ENCODE measurements at places on chromosomes 1 and 21.
A peak's percentile ranks its signal among the peaks of the same experiment; 100 is the strongest.

DNA sequence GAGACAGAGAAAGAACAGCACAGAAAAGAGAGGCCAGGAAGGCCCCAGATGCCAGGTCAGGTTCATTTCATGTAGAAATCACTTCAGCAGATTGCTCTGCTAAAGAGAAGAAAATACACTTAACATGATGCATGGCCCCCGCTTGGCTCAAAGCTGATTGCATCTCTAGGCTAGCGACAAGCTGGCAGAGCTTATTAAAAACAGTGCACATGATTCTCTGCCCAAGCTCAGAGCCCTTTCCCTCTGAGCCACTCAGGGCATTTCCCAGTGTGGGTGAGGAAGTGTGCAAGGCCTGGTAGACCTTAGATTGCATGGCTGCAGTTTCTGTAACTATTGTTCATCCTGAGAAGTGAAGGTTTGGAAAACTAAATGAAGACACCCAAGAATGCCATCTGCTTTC is 3.3 kb upstream of the CAPN9 start:
- no peak for DNase-seq

DNA sequence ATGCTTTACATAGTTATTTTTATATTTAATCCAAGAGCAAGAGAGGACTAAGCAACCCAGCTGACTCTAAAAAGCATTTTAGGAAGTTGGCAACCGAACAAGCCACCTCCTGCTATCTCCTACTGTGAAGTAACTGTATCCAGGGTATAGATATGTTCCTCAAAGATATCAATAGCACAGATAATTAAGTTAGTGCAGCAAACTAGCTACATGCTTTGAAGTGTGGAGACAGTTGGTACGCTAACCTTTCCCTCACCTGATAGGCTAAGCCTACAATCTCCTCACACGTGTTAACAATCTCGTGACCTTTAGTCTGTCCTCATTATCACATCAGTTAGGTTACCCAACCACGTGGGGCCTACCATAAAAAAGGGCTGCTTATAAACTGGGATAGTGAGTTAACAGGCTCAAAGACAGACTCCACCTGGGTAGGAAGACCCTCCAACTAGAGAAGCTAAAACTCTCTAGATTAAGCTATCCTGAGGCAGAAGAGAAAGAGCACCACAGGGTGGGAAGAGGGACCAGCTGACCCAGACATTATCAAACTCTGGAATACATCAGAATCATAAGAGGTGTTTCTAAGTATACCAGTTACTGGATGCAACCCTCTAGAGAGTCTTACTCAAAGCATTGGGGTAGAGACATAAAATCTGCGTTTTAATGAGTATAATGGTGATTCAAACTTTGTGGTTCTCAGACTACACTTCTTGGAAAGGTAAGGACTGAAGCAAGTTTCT is 340.1 kb upstream of the ESRRG start:
- no peak for DNase-seq

GRCh38 chr1:109788695-109789521 is 25.2 kb upstream of the EPS8L3 start:
- DNase-seq: peak; percentile 39

GRCh38 chr1:115656461-115657077 is 14.8 kb downstream of the VANGL1 start:
- DNase-seq: no peak

GRCh38 chr1:75245239-75245638 is 111.1 kb downstream of the LHX8 start:
- no peak for DNase-seq

GRCh38 chr21:37758982-37759381 is 157.3 kb downstream of the KCNJ6 start:
- peak; percentile 65 for DNase-seq

DNA sequence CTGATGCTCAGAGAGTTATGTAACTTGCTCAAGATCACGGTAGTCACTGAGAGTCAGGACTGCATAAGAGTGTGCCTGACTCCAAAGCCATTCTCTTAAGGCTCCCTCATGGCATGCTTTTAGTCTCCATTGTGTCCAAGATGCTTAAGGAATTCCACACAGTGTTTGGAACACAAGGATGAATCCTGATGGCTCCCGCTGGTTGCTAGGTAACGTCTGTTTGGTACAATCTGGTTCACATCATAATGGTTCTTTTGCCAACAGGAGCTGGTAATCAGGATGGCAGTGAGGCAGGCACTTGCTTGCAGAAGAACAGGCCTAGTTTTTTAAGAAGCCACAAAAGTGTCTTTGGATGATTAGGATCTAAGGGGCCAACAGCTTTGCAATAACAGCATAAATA is 436.5 kb upstream of the DAB1 start:
- no peak for DNase-seq

GRCh38 chr1:106926803-106927582 is 129.5 kb upstream of the PRMT6 start:
- DNase-seq: peak; percentile 5

DNA sequence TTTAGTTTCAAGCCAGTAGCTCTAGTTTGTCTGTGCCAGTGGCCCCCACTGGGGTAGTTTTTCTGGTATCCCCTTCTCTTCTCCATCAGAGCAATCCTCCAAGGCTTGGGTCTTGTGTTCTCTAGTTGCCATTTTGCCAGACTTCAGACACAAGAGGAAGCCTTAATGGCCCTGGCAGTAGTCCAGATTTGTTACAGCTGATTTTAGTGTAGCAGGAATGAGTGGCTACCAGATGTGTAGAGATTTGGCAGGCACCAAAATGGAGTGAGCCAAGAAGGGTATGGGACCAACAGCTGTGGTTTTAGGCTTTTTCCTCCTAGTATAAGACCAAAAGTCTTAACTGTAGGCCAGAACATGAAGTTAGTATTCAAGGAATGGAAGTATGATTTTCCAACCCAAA is 56.8 kb downstream of the ACP6 start:
- no peak for DNase-seq

- DNase-seq: peak; percentile 68
Measured at GRCh38 chr1:29123053-29123886, 433 bp downstream of the TMEM200B start.

- DNase-seq: no peak
Measured at GRCh38 chr1:78091215-78091813, 45.5 kb downstream of the GIPC2 start.

DNA sequence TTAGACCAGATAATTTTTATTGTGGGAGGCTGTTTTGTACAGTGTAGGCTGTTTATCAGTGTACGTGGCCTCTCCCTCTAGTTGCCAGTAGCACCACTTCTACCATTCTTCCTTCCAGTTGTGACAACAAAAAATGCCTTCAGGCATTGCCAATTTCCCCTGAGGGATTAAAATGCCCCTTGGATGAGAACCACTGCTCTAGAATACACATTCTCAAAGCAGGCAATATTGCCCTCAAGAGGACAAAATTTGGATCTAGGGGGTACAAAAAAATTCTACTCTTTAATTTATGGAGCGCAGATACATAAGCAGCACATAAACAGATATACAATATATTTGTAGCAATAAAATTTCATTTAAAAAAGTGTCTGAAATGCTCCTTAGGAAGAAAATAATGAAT is 674.6 kb downstream of the PTPRC start:
- no peak for DNase-seq

GRCh38 chr1:30044656-30045144 is 678.7 kb downstream of the MATN1 start:
- DNase-seq: no peak

- peak; percentile 13 for DNase-seq
Measured at GRCh38 chr21:35697321-35697808, 363.0 kb downstream of the SETD4 start.

GRCh38 chr1:29282924-29283803 is 46.8 kb downstream of the PTPRU start:
- DNase-seq: no peak

DNA sequence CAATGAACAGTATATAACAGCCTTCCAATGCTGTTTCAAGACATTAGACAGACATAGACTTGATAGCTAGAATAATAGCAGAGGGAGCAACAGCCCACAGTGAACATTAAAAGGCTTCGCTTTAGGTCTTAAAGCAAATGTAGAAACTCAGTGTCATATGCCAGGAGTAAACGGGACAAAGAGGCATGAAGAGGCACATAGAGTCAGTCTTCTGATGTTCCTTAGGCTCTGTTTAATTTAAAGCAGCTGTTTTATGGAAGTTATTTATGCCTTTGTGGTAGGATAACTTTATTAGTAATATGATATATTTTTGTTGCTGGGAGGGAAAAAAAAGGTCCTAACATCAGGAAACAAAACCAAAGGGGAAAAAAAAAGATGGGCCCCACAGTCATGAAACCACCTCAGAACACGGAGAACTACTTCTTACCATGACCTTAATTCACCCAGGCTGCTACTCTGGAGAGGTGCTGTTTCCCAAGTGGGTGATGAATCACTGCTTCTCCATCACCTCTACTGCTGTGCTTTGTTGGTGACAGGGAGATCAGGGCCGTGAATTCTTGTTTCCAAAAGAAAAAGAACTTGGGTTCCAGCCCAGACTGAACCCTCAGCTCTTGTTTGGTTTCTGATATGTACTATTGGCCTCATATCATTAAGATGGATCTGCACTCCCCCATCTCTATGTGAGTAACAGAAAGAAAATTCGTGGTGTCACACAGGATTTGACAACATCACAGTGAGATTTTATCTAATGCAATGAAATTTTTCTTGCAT is 616.9 kb downstream of the KIF26B start:
- peak; percentile 93 for DNase-seq

GRCh38 chr1:17158961-17159360 is 39.7 kb upstream of the PADI2 start:
- DNase-seq: no peak

DNA sequence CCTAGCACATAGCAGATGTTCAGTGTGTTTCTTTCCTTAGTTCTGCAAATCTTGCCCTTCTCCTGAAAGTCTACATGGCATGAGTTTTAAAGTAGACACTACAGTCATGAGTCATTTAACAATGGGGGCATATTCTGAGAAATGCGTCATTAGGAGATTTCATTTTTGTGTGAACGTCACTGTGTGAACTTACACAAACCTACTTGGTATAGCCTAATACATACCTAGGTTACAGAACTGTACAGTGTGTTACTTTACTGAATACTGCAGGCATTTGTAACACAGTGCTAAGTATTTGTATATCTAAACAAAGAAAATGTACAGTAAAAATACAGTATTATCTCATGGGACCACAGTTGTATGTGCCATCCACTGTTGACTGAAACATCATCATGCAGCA is 10.0 kb downstream of the TTF2 start:
- no peak for DNase-seq

DNA sequence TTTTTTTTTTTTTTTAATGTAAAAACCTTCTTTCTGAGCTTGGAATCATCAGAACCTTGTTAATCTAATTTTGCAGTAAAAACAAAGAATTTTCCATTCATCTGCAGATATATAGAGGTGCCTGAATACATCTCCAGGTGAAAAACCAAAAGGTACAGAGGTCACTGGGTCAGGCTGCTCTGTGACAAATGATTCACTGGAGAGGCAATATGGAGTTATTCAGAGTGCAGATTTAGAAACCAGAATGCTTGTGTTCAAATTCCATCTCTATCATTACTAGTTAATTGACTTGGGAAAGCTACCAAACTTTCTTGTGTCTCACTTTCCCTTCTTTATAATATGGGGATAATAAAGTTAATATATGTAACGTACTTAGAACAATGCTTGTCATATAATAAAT is 51.5 kb upstream of the C1orf53 start:
- no peak for DNase-seq

DNA sequence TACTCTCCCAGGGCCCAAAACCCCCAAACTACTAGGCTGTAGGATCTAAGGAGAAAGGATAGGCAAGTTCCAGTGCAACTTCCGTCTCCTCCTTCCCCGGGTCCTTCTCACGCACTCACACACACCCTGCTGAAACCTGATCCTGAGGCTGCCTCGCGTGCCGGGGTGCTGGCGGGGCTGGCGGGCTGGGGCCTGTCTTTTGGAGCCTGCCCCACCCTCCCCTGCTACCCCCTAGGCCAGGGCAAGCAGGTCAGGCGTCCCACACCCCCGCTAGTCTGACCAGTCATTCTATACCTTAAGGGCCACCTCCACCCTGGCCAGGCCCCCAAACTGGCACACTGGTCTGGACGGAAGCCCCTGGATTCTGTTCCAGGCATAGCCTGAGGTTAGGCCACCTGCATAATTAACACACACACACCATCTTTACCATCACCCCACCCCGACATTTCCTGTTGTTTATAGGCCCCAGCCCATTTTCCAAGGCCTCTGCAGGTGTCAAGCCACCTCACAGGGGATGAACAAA is 48.3 kb upstream of the ARTN start:
- DNase-seq: no peak

- no peak for DNase-seq
Measured at GRCh38 chr1:152388889-152389288, 25.2 kb downstream of the CRNN start.

DNA sequence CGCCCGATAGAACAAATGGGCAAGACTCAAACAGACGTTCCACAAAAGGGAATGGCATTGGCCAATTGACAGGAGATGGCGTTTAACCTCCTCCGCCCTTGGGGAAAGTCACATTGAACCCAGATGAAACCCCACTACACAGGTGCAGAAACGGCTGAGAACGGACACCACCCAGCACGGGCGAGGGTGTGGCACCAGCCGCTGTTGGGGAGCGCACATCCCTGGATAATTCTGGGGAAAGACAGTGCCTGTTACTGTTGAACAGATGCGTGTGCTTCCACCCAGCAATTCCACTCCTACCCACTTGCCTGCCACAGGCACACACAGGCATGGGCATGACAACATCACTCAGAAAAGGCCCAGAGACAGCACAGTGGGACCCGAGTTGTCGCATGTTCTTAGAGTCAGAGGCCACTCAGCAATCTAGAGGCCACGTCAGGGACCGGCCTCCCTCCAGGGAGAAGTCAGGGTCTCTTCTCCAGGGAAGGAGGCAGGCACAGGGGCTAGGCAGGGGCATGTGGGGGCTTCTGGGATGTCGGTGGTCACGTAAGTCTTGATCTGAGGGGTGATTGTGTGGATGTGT is 15.2 kb downstream of the PRXL2B start:
- no peak for DNase-seq

GRCh38 chr1:217435204-217435603 is 195.7 kb downstream of the GPATCH2 start:
- DNase-seq: no peak

DNA sequence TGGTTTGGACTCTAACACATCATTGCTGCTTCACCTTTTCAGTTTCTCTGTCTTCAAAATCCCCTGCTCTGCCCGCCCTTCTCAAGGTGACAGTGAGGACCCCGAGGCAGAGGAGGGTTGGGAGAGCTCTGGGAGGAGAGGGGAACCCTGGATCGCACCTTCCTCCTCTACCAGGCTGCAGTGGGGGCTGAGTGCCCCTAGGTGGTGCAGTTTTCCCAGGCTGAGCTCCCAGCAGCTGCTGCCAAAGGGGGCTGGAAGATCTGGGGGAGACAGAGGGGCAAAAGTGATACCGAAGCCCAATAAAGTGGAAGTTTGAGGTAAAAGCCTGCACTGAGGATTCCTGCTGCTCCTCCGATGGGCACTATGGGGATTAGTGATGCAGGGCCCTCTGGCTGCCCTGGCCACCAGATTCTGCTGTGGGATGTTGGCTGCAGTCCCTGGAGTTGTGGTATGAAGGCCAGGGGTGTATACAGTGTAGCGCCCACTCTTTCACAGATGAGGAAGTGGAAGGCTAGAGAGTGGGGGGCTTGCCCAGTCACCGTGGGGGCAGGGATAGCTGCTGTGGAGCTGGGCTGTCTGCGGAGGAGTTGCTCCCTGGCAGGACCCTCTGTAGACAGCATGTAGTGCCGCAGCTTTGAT is 40.7 kb upstream of the SCMH1 start:
- DNase-seq: peak; percentile 72

GRCh38 chr21:33973268-33973667 is 57.7 kb upstream of the ATP5PO start:
- DNase-seq: no peak
